ENCODE measurements at places on chromosomes 11 and 22.

- DNase-seq: no peak
Observed at GRCh38 chr11:88555829-88556202, 218.3 kb upstream of the CTSC start.

DNA sequence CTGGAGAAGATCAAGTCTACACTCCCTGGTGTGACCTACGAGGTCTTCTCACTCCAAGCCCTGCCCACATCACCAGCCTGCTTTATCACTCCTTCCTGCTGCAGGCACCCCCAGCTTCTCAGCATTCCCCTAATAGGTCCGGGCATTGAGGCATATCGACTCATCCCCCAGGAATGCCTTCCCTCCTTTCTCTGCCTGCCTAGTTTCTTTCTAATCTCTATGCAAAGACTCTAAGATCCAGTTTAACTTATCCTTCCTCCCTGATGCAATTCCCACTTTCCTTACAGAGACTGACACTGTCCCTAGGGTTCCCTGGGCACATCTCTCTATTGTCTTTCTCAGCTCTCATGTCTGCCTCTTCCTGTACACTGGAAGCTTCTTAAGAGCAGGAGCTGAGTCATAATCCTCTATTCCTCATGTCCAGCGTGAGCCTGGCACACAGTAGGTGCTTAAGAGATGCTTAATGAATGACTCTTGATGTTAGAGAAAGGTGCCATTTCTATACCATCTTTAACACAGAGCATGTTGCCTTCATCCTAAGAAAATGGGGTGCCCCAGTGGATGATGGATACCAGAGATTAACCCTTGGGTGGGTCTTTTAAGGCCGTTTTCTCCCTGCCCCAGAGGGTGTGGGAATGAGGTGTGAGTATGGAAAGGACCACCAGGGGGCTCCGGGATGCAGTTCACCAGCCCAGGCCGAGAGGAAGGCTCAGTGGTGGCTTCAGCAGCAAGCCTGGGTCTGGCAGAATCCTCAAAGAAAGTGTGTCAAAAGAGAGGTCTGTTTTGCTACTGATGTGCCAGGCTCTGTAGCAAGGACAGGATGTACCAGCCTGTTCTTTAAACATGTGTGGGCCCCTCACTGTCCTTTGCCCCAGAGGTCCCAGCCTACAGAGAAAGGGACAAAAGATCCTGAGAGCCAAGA is 34.7 kb downstream of the PARVA start:
- DNase-seq: no peak

DNA sequence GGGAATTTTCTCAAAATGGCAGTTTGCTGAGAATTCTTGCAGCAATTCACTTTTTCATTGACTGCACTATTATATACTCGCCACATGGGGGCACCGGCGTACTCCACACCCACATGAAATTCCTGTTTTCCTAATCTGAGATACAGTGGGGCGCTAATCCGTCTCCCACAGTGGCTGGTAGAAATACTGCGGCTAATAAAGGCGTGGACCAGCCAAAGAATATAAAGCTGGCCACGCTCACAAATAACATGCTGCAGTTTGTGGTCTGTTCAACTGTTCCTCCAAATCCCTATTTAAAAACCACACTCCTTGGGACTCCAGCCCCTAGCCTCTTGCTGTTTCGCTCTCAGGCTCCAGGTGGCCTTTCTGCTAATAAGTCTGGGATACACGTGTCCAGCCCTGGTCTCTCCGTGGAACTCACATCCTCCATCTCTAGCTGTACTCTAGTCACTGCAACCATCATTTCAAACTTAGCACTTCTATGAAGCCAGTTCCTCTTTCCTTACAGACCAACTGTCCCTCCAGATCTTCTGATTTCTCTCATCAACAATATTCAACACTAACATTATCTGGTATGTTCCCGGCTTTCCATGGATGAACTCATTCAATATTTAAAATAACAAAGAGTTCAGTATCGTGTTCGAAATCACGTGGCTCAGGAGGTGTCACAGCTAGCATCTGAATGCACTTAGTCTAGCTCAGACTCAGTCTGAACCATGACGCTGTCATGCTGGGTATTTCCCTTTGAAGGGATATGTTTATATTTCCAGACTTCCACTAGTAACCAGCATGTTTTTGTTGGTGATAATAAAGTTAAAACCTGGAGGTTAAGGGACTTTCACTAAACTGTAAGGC is 22.0 kb downstream of the TBRG1 start:
- peak; percentile 20 for DNase-seq

GRCh38 chr11:76159983-76160661 is 46.2 kb downstream of the WNT11 start:
- no peak for DNase-seq

- DNase-seq: no peak
Observed at GRCh38 chr11:126391970-126392632, 36.6 kb downstream of the ST3GAL4 start.

- DNase-seq: no peak
Observed at GRCh38 chr22:30728826-30729225, 34.2 kb downstream of the OSBP2 start.

DNA sequence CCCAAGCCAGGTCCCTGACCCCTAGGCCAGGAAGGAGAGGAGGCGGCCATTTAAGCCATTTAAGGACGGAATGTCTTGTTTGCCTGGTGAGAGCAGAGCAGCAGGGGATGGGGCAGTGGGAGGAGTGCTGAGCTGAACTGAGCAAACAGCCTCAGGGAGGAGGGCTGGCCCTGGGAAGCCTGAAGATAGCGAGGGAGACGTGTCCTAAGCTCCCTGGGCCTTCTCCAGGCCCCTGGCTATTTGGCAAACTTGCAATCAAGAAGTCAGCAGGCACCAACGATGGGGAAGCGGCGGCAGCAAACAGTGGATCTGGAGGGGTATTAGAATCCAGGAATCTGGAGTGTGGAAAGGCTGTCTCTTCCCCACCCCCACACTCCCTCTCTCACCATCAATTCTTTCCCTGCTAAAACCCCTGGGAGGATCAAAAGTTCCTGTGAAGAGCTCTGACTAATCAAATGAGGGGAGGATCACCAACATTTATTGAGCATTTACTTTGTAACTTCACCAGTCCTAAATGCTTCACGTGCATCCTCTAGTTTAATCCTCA is 8.8 kb downstream of the BCL9L start:
- no peak for DNase-seq

- no peak for DNase-seq
Observed at GRCh38 chr11:12143461-12144258, 33.3 kb downstream of the MICAL2 start.

DNA sequence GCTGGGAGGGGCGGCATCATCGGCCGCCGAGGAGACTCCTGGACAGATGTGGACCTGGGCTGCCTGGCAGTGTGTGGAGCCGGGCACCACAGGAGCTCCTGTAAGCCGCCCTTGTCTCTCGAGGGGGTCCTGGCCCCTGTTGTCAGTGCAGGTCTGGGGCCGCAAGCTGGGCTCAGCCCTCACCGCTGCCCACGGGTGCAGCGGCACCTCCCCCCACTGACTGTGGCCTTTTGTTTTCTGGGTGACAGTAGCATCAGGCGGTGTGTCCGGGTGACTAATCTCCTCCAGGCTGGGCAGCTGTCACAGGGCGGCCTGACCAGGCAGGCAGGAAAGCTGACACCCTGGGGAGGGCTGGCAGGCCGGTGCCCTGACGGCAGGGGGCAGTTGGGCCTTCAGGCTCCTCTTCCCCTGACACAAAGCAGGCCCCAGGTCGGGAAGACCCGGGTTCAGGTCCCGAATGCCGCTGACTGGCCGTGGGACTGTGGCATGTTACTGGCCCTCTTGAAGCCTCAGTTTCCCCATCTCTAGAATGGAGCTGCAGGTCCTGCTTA is 16.3 kb downstream of the DGKZ start:
- no peak for DNase-seq

- no peak for DNase-seq
Observed at GRCh38 chr11:77094841-77095365, 7.7 kb upstream of the OMP start.

Measured in activated CD8-positive, alpha-beta memory T cell treated with anti-CD3 and anti-CD28 coated beads, Interleukin-2, amount 50 U/mL, for 4 hours (primary cell).